ENCODE measurements at places on chromosomes 5 and 9.

DNA sequence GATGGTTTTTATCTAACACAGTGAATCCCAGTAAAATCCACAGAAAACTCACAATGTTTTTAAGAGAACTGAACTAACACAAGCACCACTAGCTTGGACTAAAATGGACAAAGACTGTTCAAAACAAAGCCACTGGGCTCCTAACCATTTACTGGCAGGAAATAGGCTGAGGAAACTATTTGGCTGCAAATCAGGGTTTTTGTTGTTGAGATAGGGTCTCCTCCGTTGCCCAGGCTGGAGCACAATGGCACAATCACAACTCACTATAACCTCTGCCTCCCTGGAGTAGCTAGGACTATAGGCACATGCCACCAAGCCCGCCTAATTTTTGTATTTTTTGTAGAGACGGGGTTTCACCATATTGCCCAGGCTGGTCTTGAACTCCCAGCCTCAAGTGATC lies 99.7 kb downstream of the THBS4 start:
- no peak overlapping the region for H3K27ac ChIP-seq
- no peaks in the 10 kb centered on the region for H3K36me3 ChIP-seq
- DNase-seq, result no peak
- H3K4me1 ChIP-seq, result peaks cover 15% of the 10 kb centered on the region
- H3K4me3 ChIP-seq, result no peak overlapping the region

- H3K27me3 ChIP-seq, result no peaks in the 10 kb centered on the region
- peaks cover 4% of the 10 kb centered on the region for H3K4me1 ChIP-seq
- no peak overlapping the region for H3K4me3 ChIP-seq
- no peaks in the 10 kb centered on the region for H3K36me3 ChIP-seq
Measured at GRCh38 chr5:180026734-180027458, 44.7 kb downstream of the RNF130 start.

DNA sequence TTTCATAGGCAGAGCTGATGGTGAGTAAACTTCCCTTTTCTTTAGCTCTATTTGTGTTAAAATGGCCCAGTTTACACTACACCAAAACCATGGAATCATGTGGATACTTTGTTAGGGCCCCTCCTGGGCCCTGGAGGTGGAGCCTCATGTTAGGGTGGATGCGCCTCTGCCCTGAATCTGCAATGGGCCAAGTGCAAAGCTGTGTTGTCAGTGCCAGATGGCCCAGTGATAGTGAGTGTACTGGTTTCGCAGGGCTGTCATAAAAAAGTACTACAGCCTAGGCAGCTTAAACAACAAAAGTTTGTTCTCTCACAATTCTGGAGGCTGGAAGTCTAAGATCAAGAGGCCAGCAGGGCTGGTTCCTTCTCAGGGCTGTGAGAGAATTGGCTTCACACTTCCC lies 64.8 kb downstream of the HSPA4 start:
- H3K36me3 ChIP-seq, result no peaks in the 10 kb centered on the region
- H3K27ac ChIP-seq, result no peak overlapping the region
- H3K4me3 ChIP-seq, result no peak overlapping the region

GRCh38 chr5:56983593-56984361 lies 31.9 kb upstream of the MIER3 start:
- H3K27ac ChIP-seq, result no peak overlapping the region
- DNase-seq, result no peak
- H3K4me1 ChIP-seq, result peaks cover 6% of the 10 kb centered on the region
- peaks cover 5% of the 10 kb centered on the region for H3K27me3 ChIP-seq
- no peaks in the 10 kb centered on the region for H3K36me3 ChIP-seq

DNA sequence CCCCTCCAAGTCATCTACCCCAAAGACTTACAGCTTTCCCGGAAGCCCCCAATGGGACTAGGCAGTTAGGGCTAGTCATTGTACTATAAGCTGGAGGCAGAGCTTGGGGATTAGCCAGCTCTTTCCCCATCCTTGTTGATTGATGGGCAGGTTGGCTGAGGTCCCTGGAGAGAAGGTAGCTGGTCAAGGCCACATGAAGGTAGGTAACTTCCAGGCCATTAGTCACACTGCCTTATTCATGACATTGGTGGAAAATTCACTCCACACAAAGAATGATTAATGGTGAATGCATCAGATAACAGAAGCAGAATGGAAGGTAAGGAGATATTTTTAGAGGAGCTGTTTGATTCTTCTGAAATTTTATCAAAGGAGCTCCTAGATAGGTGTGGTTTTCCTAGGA lies 49.5 kb upstream of the TGFBR1 start:
- no peak for DNase-seq
- no peaks in the 10 kb centered on the region for H3K36me3 ChIP-seq
- no peak overlapping the region for H3K27ac ChIP-seq

GRCh38 chr9:89274838-89275237 lies 36.2 kb upstream of the CKS2 start:
- no peak overlapping the region for H3K27ac ChIP-seq
- no peaks in the 10 kb centered on the region for H3K36me3 ChIP-seq
- no peak for DNase-seq
- H3K4me1 ChIP-seq, result peaks cover 5% of the 10 kb centered on the region
- H3K27me3 ChIP-seq, result no peaks in the 10 kb centered on the region

DNA sequence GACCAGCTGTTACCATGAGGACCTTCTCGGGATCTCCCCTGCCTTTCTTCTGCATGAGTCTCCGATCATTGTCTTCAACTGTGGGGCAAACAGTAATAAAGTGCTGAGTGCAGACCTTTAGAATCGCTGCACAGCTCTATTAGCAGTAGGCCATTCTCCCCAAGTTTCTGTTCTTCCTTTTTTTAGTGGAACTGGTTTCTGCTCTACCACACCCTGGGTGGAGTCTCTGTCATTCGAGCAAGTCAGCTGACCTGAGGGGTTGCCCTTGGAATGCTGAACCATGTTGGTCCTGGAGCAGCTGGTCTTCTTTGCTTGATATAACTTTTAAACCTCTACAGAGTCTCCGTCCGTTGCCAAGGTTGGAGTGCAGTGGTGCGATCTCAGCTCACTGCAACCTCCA lies 33.4 kb upstream of the GNPDA1 start:
- no peak overlapping the region for H3K27ac ChIP-seq
- H3K27me3 ChIP-seq, result no peaks in the 10 kb centered on the region
- no peaks in the 10 kb centered on the region for H3K36me3 ChIP-seq
- no peaks in the 10 kb centered on the region for H3K4me1 ChIP-seq
- H3K4me3 ChIP-seq, result no peak overlapping the region

GRCh38 chr5:117201001-117201400 lies 626.4 kb upstream of the SEMA6A start:
- no peaks in the 10 kb centered on the region for H3K27me3 ChIP-seq
- no peak overlapping the region for H3K27ac ChIP-seq
- no peaks in the 10 kb centered on the region for H3K4me1 ChIP-seq
- DNase-seq, result no peak

- H3K4me1 ChIP-seq, result no peaks in the 10 kb centered on the region
- no peak overlapping the region for H3K4me3 ChIP-seq
- no peak for DNase-seq
- peaks cover 4% of the 10 kb centered on the region for H3K36me3 ChIP-seq
Measured at GRCh38 chr5:157080286-157080685, 21.4 kb upstream of the HAVCR1 start.

DNA sequence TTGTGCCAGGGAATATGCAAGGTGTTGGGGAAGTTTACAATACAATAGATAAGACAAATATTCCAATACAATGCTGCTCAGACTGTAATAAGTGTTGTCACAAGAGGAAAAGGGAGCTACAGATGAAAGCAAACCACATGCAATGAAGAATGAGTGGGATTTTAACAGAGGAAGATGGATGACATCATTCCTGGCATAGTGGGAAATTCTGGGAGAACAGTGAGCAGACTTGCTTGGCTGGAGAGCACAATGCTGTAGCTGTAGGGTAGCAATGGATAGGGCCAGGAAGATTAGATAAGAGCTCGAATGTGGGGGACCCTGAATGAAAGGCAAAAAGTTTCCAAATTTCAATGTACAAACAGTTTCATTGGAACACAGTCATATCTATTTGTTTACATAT lies 9.5 kb upstream of the DPYSL3 start:
- peaks cover 4% of the 10 kb centered on the region for H3K27me3 ChIP-seq
- H3K36me3 ChIP-seq, result no peaks in the 10 kb centered on the region
- H3K27ac ChIP-seq, result no peak overlapping the region
- no peak overlapping the region for H3K4me3 ChIP-seq
- no peak for DNase-seq

- no peaks in the 10 kb centered on the region for H3K27me3 ChIP-seq
- peaks cover 12% of the 10 kb centered on the region for H3K4me1 ChIP-seq
- no peak for DNase-seq
- H3K36me3 ChIP-seq, result no peaks in the 10 kb centered on the region
- H3K4me3 ChIP-seq, result no peak overlapping the region
Measured at GRCh38 chr5:36740259-36740898, 134.0 kb downstream of the SLC1A3 start.

- no peaks in the 10 kb centered on the region for H3K4me1 ChIP-seq
- no peak overlapping the region for H3K4me3 ChIP-seq
- no peak overlapping the region for H3K27ac ChIP-seq
- H3K36me3 ChIP-seq, result no peaks in the 10 kb centered on the region
- no peak for DNase-seq
- no peaks in the 10 kb centered on the region for H3K27me3 ChIP-seq
Measured at GRCh38 chr5:109163336-109163735, 246.4 kb downstream of the PJA2 start.

GRCh38 chr5:109713453-109713852 lies 23.7 kb downstream of the MAN2A1 start:
- H3K4me1 ChIP-seq, result no peaks in the 10 kb centered on the region
- no peak overlapping the region for H3K4me3 ChIP-seq
- no peak overlapping the region for H3K27ac ChIP-seq

DNA sequence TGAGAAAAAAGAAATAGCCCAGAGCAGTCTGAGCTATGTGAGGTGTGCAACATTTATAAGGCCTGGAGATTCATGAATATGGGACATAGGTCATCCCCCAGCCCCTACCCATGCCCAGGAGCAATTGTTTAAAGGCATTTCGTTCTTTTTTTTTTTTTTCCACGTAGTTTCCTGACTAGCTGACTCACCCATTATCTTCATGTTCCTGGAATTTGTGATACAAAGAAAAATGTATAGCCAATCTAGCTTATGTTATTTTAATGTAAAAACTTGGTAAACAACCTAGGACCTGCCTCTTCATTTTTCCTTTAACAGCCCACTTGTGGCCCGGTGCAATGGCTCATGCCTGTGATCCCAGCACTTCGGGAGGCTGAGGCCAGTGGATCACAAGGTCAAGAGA lies 81.3 kb downstream of the OSTF1 start:
- H3K27me3 ChIP-seq, result no peaks in the 10 kb centered on the region
- H3K36me3 ChIP-seq, result peaks cover 35% of the 10 kb centered on the region
- H3K4me1 ChIP-seq, result peaks cover 4% of the 10 kb centered on the region
- no peak for DNase-seq

DNA sequence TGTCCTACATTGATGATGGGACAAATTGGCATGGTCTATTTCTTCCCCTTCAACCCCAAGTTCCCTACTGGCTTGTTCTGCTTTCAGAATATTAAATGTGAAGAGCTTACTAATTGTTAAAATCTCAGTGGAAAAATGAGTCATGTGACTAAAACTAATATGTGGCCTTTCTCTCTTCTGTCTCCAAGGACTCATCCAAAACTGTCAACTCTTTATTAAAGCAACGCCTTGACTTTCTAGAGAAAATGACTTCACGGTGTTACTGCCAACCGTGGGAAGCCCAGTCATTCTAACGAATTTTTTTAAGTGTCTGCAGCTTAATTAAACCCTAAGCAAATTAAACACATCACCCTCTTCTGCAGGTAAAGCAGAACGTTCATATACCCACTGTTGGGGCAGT lies 431.6 kb downstream of the DTWD2 start:
- no peaks in the 10 kb centered on the region for H3K27me3 ChIP-seq
- no peaks in the 10 kb centered on the region for H3K36me3 ChIP-seq
- DNase-seq, result no peak
- H3K4me3 ChIP-seq, result no peak overlapping the region

DNA sequence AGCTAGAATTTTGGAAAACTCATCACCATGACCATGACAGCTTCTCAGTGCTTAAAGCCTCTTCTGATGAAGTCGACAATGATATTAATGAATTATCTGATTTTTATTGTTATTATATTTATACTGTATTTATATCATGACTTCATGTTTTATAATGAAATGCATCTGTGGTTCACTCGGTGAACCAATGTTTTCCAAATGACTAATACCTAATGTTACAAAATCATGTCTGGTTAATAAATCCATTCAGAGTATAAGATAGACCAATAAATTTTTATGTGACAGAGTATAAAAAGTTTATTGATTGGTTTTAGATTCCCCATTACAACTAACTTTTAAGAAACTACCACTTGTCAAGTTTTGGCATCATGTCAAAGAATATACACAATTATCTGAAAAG lies 416.5 kb downstream of the MLLT3 start:
- no peaks in the 10 kb centered on the region for H3K36me3 ChIP-seq
- peaks cover 2% of the 10 kb centered on the region for H3K27me3 ChIP-seq
- peaks cover 17% of the 10 kb centered on the region for H3K4me1 ChIP-seq
- no peak overlapping the region for H3K27ac ChIP-seq

DNA sequence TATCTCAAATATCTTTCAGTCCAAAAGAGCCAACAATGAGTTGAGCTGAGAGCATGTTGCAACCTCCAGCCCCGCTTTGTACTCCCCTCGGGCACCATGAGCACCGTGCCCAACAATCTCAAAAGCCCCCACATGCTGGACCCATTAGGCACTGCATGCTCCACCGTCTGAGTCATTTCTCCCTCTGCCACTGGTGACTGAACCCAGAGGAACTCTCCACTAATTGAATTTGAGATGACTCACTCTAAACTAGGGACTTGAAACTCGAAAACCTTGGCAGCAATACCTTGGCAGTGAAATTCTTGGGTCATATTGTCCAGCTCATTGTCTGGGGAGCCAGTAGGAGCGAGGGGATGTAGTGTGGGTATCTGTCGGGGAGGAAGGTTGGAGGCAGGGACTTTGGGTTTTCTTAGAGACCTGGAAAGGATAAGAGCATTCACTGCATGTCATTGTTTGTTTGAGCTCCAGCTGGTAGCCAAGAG lies 49.9 kb upstream of the SLIT3 start:
- H3K27ac ChIP-seq, result no peak overlapping the region
- H3K4me3 ChIP-seq, result no peak overlapping the region
- DNase-seq, result no peak
- H3K4me1 ChIP-seq, result no peaks in the 10 kb centered on the region

DNA sequence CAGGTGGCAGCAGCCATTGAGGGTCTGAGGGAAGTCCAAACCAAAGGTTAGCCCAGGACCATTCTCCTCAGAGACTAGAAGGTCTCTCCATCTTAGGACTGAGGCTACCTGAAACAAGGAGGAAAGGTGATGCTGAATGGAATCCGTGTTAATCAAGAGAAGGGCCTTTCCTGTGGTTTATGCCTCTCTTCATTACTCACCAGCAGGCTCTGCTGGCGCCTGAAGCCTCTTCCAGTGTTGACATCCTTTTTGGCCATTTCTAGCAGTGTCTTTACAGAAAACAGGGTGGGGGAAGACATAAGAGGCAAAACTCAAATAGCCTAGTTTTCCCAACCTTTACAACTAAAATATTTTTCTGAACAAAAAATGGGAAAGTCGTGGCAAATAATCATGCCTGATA lies 98.0 kb downstream of the ENC1 start:
- no peaks in the 10 kb centered on the region for H3K36me3 ChIP-seq
- no peaks in the 10 kb centered on the region for H3K27me3 ChIP-seq
- H3K27ac ChIP-seq, result no peak overlapping the region
- DNase-seq, result no peak
- H3K4me3 ChIP-seq, result no peak overlapping the region
- no peaks in the 10 kb centered on the region for H3K4me1 ChIP-seq

- no peaks in the 10 kb centered on the region for H3K36me3 ChIP-seq
- no peak overlapping the region for H3K4me3 ChIP-seq
- DNase-seq, result no peak
- H3K4me1 ChIP-seq, result no peaks in the 10 kb centered on the region
- no peaks in the 10 kb centered on the region for H3K27me3 ChIP-seq
Measured at GRCh38 chr5:77104813-77105212, 17.7 kb upstream of the ZBED3 start.

- no peaks in the 10 kb centered on the region for H3K36me3 ChIP-seq
- no peak overlapping the region for H3K27ac ChIP-seq
- no peak overlapping the region for H3K4me3 ChIP-seq
- DNase-seq, result no peak
- peaks cover 8% of the 10 kb centered on the region for H3K4me1 ChIP-seq
Measured at GRCh38 chr5:181054138-181054537, 14.1 kb downstream of the BTNL9 start.

Data from natural killer cell (primary cell).